ENCODE measurements at places on chromosomes 12 and 14.

GRCh38 chr14:55399183-55399582 lies 12.4 kb downstream of the ATG14 start:
- no peak for DNase-seq

DNA sequence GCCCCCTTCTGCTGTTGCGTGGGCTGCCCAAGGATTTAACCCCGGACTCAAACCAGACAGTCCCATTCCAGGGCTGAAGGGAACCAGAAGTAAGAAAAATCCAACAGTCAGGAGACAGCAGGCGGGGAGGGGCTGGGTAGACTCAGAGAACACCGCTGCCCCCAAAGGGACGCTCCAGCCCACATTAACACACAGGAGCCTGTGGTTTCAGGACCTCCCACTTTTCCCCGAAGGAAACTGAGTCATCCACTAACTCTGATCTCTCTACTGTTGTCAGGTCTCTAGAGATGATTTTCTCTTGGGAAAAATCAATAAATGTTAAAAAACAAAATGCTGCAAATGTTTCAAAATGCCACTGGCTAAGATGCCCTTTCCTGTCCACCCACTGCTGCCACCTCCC lies 41.6 kb downstream of the FBXO21 start:
- no peak for DNase-seq

DNA sequence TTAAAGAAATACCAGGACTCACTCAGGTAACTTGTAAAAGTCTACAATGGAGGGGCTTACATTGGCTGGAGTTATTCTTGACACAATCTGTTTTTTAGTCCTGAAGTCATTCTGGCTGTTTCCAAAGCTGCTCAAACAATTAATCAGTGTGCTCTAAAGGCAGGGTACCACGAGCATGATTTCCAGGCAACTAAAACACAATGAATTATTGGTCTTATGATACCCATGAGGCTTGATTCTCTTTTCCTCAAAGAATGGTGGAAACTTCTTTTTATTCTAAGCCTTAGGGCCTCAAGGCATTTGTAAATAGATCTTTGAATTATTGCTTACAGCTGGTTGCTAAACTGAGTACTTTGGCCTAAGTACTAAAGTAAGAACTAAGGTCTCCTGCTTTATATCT lies 199.8 kb upstream of the PDZRN4 start:
- DNase-seq: no peak

DNA sequence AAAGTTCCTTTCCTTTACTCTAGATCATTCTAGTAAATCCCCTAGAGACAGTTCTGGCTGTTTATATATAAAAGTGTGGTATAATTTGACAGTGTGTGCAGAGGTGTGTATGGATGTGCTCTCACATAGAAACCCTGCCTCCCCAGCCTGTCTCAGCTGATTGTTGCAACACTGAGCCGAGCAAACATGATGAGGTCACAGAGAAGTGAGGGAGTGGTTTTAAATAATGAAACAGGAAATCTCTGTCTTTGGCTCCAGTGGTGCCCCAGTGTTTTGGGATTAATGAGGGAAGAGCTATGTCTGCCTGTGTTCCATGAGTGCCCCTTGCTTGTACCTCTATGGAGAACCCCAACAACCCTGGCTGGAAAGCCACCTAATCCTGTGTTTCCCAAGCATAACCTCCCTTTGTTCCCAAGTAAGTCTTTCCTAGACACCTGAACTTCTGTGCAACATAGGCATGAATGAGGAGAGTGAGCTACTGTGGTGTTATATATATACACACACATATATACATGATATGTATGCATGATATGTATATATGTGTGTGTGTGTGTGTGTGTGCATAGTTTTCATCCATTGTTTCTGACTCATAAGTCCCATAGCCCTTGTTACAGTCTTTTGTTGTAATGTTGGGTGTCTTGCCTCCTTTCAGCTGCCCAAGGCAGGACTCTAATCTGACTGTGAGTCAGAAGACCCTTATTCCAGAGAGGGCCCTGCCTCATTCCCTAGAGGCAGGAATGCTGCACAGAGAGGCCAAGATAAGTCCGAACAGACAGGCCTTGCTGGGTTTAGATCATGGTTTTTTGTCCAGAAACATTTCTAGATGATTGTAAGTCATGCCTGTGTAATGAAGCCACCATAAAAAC lies 18.0 kb downstream of the TRAF3 start:
- DNase-seq: peak; percentile 86

DNA sequence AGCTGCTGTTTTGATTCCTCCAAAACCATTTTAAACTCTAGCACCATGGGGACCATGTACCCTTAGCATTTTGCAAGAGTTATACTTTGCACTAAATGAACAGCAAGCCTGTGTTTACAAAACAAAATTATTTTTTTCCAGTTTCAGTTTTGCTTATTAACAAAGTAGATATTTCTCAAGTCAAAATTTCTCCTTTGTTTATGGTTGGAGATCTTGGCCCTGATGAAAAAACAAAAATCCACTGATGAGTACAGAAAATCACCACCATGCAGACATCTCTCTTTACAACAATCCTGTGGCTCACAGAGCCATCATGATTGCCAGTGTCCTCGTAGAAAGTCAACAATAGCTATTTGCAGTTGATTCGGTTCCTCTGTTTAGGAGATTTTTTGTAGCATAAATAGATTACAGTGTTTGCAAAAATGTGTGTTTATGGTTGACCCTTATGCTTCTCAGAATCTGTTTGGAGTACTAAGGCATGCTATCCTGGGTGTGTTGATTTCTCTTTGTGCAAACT lies 201.1 kb upstream of the NUDT4 start:
- DNase-seq: no peak

All from HFFc6 (cell line).